Fibroblast of skin of right biceps (primary cell): ENCODE measurements at places on chromosomes 1 and 21.

- DNase-seq = peak; percentile 85
Observed at GRCh38 chr1:23177438-23178380, 9.1 kb upstream of the LUZP1 start.

DNA sequence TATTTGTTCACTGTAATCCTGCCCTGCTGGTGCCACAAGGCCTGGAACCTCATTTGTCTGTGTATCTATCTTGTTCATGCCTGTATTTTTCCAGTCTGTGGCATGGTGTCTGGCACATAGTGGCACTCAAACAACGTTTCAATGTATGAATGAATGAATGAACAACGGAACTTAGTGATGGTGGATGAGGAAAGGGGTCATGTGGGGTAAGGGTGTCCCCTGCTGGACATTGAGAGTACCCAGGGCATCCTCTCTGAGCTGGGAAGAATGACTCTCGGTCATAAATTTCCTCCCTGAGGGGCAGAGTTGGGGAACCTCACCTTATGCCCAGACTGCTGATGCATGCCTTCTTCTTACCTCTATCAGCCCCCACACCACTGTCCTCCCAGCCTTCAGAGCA is 18.9 kb upstream of the ZNF683 start:
- DNase-seq = peak; percentile 58

- DNase-seq = no peak
Observed at GRCh38 chr1:38559446-38560165, 300.0 kb downstream of the RRAGC start.

GRCh38 chr1:92853299-92853698 is 21.5 kb downstream of the RPL5 start:
- DNase-seq = no peak

- DNase-seq = no peak
Observed at GRCh38 chr1:245389873-245390272, 235.1 kb downstream of the KIF26B start.

GRCh38 chr1:119097380-119097779 is 43.1 kb downstream of the WARS2 start:
- peak; percentile 25 for DNase-seq

DNA sequence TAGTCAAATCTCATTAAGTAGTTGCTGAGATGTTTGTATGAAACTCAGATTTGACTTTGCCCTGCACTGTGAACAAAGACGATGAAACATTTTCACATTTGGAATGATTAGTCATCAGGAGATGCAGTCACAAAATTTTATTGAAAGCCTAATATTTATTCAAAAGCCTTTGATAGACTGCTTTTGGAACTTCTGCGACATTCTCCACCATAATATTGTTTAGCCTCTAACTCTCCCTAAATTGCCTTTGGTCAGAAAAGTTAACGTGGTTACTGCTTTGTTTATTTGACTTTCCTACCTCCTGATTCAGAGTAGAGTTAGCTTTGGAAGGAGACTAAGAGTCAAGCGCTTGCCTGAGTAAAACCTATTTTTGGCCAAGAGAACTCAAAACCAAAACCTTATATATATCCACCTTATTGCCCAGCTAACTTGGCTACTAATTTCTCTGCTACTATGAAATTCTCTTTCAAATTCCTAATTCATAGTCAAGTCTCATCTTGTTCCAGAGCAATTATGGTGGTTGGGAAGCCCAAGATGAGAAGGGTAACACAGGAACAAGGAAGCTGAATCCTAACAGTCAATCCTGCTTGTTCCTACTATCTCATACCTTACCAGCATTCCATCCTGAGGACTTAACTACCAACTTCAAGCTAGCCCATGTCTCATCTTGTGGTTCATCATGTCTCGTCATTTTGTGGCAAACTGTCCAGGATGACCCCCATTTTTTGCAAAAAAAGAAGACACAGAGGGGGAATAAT is 429.6 kb downstream of the USP25 start:
- DNase-seq = peak; percentile 41

GRCh38 chr1:67189953-67190352 is 23.7 kb downstream of the IL23R start:
- no peak for DNase-seq

GRCh38 chr1:15386164-15386749 is 23.4 kb upstream of the EFHD2 start:
- no peak for DNase-seq

GRCh38 chr21:46421191-46421750 is 37.4 kb upstream of the DIP2A start:
- no peak for DNase-seq

GRCh38 chr1:64236541-64236954 is 33.1 kb downstream of the UBE2U start:
- DNase-seq = no peak

- DNase-seq = no peak
Observed at GRCh38 chr1:195934817-195935553, 673.3 kb downstream of the KCNT2 start.

DNA sequence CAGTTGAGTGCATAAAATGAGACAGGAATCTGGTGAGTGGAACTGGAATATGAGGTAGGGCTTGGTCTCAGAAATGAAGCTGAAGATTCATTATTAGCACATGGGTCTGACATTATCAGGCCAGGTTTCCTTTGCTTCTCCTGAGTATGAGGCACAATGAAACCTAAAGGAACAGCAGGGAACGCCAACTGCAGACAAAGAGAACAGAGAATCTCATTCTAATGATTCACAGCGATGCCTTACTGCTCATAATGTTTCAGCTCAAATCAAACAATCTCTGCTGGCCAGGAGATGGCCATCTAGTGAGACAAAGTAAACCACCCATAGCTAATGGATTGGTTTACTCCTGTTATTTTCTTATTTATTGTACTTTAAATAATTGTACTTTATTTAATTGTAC is 133.5 kb downstream of the C1orf21 start:
- no peak for DNase-seq

DNA sequence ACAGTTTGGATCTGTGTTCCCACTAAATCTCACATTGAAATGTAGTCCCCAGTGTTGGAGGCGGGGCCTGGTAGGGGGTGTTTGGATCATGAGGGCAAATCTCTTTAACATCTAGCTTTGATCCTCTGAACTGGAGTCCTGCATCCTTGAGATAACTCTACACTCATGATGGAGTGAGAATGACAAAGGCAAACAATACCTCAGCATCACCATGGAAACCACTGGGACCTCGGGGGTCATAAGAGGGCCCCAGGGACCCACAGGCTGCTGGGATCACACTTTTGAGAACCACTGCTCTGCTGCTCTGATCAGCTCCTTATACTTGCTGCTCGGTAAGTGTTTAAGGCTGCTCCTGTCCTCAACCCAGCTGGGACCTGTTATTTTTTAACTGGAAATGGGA is 13.4 kb upstream of the OBSCN start:
- DNase-seq = no peak

GRCh38 chr1:183417772-183418491 is at the start of gene NMNAT2:
Gene NMNAT2 (minus strand): TSS chr1:183418380. CDS start chr1:183418267, 113 bp downstream.
- no peak for DNase-seq

DNA sequence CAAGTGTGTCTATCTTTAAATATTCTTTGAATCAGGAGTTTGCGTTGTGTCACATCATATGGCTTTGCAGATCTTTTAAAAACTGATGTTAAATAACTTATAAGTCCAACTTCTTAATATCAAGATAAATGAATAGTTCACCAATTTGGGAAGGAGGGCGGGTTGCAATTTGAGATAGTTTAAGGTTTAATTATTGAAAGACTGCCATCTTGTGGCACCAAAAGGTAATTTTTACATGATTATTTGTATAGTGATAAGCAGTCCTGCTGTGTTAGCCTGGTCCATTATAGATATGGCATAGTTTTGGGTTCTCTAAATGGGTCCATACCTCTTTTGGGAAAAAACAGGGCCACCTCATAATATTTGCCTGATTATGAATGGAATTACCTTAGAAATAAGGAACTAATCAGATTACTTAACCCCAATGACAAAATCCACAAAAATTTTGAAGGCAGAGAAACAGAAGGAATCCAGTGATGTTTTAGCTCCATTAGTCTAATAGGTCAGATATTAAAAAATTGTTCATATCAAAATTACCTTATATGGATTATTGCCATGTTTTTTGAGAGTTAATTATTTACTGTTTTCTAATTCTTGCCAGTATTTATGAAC is 64.3 kb downstream of the PRKAA2 start:
- peak; percentile 64 for DNase-seq

DNA sequence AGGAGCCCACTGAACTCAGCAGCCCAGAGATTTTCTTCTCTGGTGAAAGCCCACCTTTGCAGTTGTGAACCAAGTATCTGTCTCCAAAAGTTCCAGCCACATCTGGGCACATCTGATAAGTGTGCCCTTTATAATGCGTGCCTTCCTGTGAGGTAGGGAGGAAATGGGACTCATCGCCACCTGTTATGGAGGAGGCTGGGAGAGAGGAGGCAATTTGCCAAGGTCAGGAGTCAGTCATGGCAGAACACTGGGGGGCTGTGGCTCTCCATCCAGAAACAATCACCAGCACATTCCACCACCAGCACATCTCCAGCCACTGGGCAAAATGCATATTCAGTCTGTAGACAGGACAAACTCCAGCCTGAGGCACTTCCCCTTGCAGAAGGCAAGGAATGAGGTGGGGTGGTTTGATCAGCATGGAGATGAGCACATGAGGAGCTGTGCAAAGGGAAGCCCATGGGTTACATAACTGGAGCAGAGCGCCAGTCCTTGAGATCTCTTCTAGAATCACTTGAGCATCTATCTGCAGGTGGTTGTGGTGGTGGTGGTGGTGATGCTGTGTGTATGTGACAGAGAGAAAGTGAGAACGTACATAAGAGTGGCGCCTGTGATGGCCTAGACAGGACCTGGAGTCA is 15.0 kb upstream of the LEMD1 start:
- no peak for DNase-seq

GRCh38 chr21:46050668-46051378 is 47.1 kb upstream of the COL6A2 start:
- no peak for DNase-seq

DNA sequence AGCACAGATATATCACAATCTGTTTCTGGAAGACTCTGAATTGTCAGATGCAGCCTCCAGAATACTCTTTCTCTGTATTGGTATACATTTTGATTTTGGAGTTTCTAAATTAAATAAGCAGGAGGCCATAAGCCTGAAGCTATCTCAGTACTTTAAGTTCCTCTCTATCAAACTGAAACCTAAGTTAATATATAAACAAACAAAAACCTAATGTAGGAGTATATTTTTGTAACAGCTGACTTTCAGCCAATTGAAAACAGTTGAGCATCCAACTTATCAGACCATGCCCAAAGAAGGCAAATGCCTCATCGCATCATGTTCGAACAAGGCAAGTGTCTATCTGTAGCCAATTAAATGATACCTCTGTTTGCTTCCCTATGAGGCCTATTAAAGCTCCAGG is 1054.4 kb downstream of the AMY1C start:
- DNase-seq = no peak

DNA sequence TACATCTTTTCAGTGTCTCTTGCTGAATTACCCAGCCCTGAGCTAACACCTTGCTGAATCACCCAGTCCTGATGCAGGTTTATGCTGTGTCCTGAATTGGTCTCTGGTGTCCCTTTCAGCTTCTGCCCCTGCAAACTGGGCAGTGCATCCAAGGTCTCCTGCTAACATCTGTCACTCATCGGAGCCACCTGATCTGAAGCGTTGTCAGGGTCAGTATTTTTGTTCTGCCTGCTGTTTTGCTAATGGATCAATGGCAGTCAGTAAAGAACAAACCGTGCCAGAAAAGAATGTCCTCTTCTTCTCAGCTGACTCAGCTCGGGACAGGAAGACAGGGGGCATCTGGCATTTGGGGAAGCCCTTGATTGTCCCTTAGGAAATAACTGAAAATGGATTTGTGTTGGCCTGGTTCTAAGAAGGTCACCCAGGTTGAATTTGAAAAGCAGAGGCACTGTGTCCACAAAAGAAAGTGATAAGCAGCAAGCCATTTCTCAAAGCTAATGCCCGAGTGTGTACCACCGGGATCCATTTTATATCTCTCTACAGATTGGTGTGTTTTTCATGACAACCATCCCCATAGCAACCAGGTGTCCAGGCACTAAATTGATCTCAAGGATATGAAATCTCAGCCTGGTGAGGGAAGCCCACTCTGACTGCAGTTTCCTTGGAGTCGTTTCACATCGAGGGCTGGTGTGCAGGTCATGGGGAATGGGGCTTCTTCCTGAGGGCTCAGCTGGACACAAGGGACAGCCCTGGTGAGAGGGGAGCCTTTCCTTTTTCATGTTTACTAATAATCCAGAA is 109.7 kb upstream of the IRF2BP2 start:
- DNase-seq = no peak

GRCh38 chr1:185453496-185454192 is 136.6 kb upstream of the IVNS1ABP start:
- peak; percentile 99 for DNase-seq

- no peak for DNase-seq
Observed at GRCh38 chr1:95057351-95057750, 15.4 kb downstream of the ALG14 start.

DNA sequence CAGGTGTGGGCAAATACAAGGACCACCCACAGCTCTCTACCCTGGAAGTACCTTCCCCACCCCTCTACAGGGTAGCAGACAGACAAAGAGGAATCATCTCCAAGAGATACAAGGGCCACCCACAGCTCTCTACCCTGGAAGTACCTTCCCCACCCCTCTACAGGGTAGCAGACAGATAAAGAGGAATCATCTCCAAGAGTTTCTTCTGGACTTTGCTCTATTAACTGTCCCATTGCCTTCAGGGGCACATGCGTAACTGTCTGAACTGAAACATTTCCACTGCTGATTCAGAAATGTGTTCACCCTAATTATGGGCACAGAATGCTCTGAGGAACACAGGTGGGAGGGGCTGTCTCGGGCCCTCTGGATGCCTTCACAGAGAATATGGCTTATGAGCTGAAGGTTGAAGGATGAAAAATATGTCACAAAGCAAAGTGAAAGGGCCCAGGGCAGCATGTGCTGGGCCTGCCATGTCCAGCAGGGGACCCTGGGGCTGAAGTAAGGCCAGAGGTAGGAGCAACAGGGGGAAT is 43.9 kb downstream of the ZNF281 start:
- DNase-seq = no peak

DNA sequence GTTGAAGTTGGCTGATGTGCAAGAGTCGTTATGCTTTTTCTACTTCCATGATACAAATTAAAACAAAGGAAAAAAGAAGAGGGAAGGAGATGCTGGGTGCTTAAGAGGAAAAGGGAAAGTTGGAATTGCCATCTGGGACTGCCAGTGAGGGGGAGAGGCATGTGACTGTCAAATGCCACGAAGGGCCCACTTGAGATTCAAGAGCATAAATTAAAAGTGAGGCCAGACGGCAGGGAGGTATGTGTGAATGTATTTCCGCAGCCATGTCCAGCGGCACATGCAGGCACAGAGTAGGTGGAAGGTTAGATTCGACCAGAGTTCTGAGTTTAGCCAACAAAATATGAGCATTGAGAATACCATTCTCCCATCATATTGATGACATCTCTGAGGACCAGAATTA is 32.0 kb downstream of the NFASC start:
- DNase-seq = no peak

GRCh38 chr1:216201946-216202345 is 221.3 kb downstream of the USH2A start:
- no peak for DNase-seq

GRCh38 chr1:11654939-11655808 is 497 bp downstream of the FBXO44 start:
- no peak for DNase-seq

GRCh38 chr1:83990734-83991133 is 8.2 kb downstream of the TTLL7 start:
- no peak for DNase-seq

- no peak for DNase-seq
Observed at GRCh38 chr1:5287178-5288150, 633.1 kb downstream of the AJAP1 start.
